Frontal cortex (tissue), 4 donors: ENCODE measurements at places on chromosomes 12 and 14. TPM values are rescaled to one million over a fixed set of nuclear protein-coding genes. Genes with fewer than 3 reads are reported as not detected.

CNTN1 gene
- total RNA-seq, result 543 TPM

AKAP5 gene
- total RNA-seq, result 37.5 TPM

FGF23 gene
- not detected for total RNA-seq

- no peak for DNase-seq
These were observed 1193.7 kb downstream of the GALC start for GRCh38 chr14:86799244-86799647.

DNA sequence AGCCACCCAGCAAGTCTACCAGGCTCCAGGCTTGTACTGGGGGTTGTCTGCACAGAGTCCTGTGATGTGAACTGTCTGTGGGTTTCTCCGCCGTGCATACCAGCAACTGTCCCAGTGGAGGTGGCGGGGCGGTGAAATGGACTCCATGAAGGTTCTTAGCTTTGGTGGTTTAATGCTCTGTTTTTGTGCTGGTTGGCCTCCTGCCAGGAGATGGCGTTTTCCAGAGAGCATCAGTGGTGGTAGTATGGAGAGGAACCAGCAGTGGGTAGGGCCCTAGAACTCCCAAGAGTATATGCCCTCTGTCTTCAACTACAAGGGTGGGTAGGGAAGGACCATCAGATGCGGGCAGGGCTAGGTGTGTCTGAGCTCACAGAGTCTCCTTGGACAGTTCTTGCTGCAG lies 303.8 kb downstream of the TMEM121 start:
- no peak for DNase-seq

DNA sequence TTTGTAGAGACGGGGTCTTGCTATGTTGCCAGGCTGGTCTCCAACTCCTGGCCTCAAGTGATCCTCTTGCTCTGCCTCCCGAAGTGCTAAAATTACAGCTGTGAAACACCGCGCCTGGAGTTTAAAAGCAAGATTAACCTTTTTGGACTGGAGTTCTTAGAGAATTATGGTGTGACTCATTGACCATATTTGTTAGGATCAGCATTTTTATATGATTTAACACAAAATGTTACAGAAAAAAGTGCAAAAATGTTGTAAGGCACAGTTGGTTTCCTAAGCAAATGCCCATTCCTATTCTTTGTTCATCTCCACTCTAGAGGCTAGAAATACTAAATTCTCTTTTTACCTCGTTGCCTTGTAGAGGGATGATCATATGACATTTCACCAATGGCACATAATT lies 27.6 kb downstream of the SLC35E3 start:
- no peak for DNase-seq

GRCh38 chr14:104210817-104211195 lies 72.4 kb downstream of the KIF26A start:
- DNase-seq, result no peak
